ENCODE measurements at places on chromosomes 12 and 14. TPM values are rescaled to one million over a fixed set of nuclear protein-coding genes. Genes with fewer than 3 reads are reported as not detected.

KRT72 gene
- not detected for total RNA-seq

OTUB2 gene
- 4.4 TPM for total RNA-seq

AACS gene
- total RNA-seq = 37.4 TPM

NEUROD4 gene
- total RNA-seq = not detected

INHBC gene
- not detected for total RNA-seq

DNA sequence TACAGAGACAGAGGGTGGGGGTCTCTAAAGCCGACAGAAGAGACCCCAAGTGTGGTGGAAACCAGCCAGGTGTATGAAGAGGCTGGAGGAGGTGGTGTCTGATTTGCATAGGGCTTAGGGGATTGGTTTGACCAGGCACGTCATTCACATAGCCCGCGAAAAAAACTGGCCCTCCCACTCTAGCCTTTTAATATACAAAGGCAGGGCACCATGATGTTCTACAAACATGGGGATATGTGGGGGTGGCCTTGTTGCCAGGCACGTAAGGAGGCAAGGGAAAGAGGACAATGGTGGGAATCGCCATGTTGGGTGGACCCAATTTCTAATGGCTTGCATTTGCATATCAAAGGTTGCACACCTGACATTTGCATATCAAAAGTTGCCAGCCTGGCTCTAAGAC, 13.2 kb downstream of the LALBA start:
- no peak for DNase-seq

DNA sequence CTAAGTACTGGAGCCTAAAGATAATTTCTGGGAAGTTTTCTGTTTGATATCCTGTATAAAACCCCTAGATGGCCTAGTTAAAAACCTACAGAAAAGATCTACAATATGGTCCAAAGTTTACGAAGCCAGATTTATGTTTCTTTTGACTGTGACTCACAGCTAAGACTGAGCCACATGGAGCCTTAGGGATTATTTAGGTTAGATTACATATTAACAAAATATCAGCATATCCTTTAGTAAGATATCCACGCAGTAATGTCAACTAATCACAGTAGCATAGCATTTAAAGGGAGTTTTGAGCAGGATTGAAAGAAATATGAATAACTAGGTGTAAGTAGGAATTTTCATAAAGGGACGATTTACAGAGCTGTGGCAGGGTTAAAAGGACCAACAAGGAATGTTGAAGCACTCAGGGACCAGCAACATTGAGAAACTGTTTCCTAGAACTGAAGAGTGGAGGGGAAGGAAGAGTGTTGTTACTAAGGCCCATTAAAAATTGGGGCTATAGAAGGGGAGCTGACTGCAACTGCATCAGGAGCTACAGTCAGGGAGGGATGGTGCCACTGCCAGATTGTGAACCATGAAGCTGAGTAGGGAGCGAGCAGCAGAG, 155.5 kb downstream of the DACT1 start:
- DNase-seq = no peak

DNA sequence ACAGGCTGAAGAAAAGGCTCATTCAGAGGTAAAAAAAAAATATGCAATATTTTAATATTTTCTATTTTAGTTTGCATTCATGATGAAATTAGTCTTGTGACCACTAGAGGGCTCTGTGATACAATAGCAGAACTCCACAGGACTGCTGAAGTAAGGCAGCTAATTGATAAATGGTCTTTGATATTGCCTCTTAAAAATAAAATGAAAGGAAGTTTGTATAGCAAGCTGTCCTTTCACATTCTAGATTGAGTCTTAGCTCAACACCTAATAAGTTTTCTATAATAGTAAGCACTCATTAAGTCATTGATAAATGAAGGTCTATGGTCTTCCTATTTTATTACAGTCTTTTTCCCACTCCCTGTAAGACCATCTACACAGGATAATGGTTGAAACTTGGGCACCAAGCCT, 315.7 kb downstream of the NAV3 start:
- DNase-seq = no peak

DNA sequence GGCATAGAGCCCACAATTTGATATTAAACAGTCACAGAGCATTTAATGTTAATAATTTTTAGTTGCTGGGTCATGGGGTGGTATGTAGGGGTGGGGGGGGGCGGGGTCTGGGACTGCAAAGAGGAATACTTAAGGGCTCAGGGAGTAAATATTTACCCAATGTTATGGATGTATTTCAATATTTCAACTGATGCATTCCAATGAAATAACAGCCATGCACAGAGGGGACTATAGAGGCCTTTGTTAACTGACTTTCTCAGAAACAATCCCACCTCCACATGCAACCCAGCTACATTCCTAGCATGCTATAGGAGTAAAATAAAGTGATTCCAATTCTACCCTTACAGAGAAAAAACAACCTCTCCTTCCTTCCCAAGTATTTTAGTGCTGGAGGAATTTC, 7.9 kb upstream of the BBS10 start:
- DNase-seq = no peak

- DNase-seq = peak; percentile 16
Measured at GRCh38 chr12:105820429-105821125, 318.2 kb downstream of the NUAK1 start.
